Tracheal epithelial cell (primary cell): ENCODE measurements at places on chromosomes 6 and 20. TPM values are rescaled to one million over a fixed set of nuclear protein-coding genes. Genes with fewer than 3 reads are reported as not detected.

Gene VPS52
- total RNA-seq, result 17.5 and 24.1 TPM in 2 replicates

Gene DHX35
- 7.0 and 8.7 TPM in 2 replicates for total RNA-seq

Gene OTOR
- not detected in 2 replicates for total RNA-seq

Gene C6orf15
- 1.2 TPM in 1 of 2 replicates, not detected in the other for total RNA-seq

Gene HUS1B
- total RNA-seq, result 0.85 and 1.2 TPM in 2 replicates

Gene SPATS1
- total RNA-seq, result not detected in 2 replicates

Gene ENPP4
- total RNA-seq, result 0.64 and 4.3 TPM in 2 replicates

Gene ZC2HC1B
- total RNA-seq, result not detected in 2 replicates

Gene GATA5
- not detected in 2 replicates for total RNA-seq

Gene TSBP1
- not detected in 2 replicates for total RNA-seq

Gene FUT9
- total RNA-seq, result not detected in 2 replicates

Gene SDCBP2
- 48.7 and 80.4 TPM in 2 replicates for total RNA-seq

Gene PROKR2
- total RNA-seq, result not detected in 2 replicates

Gene IRF4
- under 0.01 and 0.24 TPM in 2 replicates for total RNA-seq

Gene COL21A1
- 0.48 and 6.8 TPM in 2 replicates for total RNA-seq

Gene PHACTR3
- total RNA-seq, result 3.4 and 13.6 TPM in 2 replicates

Gene RCAN2
- 0.72 TPM in 1 of 2 replicates, not detected in the other for total RNA-seq

Gene OLIG3
- total RNA-seq, result not detected in 2 replicates

Gene CSNK2B
- total RNA-seq, result 84.2 and 103 TPM in 2 replicates

Gene GABRR1
- not detected in 2 replicates for total RNA-seq

Gene PCK1
- not detected in 2 replicates for total RNA-seq

Gene TTBK1
- not detected in 2 replicates for total RNA-seq

Gene GJA10
- not detected in 2 replicates for total RNA-seq

Gene ENPP5
- total RNA-seq, result 1.1 and 2.7 TPM in 2 replicates

Gene ARHGAP18
- 7.2 and 9.9 TPM in 2 replicates for total RNA-seq

Gene SLCO4A1
- 1.1 and 8.0 TPM in 2 replicates for total RNA-seq

Gene SMLR1
- not detected in 2 replicates for total RNA-seq

Gene MAFB
- total RNA-seq, result 1.4 and 1.5 TPM in 2 replicates

Gene C4B
- 1.2 and 2.3 TPM in 2 replicates for total RNA-seq

Gene EPHA7
- total RNA-seq, result 0.24 TPM in 1 of 2 replicates, not detected in the other

Gene ADGB
- not detected in 2 replicates for total RNA-seq

Gene TREM1
- total RNA-seq, result 0.72 TPM in 1 of 2 replicates, not detected in the other

Gene RNASET2
- 37.9 and 103 TPM in 2 replicates for total RNA-seq

Gene PRL
- total RNA-seq, result not detected in 2 replicates

Gene FNDC1
- total RNA-seq, result not detected in 2 replicates

Gene XKR7
- total RNA-seq, result under 0.01 TPM in 1 of 2 replicates, not detected in the other

Gene STMND1
- 0.24 TPM in 1 of 2 replicates, not detected in the other for total RNA-seq

Gene LHFPL5
- total RNA-seq, result not detected in 2 replicates

Gene ESF1
- 11.1 and 12.1 TPM in 2 replicates for total RNA-seq

Gene NCOA5
- total RNA-seq, result 7.0 and 9.2 TPM in 2 replicates

Gene ZBTB12
- total RNA-seq, result 0.72 and 3.0 TPM in 2 replicates
